ENCODE measurements at places on chromosomes 2 and 18.

DNA sequence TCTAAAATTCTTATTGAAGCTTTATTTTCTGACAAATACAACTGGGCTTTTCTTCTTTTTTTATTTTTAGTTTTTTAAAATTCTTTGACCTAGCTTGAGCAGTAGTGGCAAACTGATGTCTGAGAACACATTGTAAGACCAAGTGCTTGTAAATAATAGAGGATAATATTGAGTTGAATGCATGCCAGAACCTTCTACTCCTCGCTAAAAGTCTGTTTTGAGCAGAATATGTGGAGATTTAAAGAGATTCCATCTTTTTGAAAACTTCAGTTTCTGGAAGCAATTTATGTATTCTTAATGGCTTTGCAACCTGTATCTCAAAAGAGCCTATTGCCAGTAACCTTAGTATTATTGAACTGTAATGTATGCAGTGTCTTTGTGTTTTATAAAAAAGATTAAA, 148.3 kb downstream of the KCNJ3 start:
- no peak for DNase-seq

DNA sequence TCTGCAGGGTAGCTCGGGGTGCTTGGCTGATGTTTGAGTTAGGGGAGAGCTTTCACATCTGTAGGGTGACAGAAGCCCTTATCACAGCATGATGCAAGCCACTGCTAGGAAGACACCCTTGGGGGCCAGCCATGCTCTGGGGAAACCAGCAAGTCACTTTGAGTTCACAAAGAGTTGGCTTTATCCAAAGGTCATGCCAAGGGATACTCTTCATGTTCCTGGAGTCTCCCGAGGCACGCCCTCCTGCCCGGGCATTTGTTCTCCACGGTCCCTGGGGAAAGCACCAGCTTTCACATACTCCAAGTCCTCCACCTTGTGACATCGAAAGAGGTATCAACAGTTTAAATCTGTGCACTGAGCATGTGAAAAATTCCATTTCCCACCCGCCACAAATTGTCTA, 227.7 kb downstream of the VAPA start:
- DNase-seq, result no peak

- DNase-seq, result no peak
Measured at GRCh38 chr2:168183308-168183997, 63.9 kb downstream of the STK39 start.

DNA sequence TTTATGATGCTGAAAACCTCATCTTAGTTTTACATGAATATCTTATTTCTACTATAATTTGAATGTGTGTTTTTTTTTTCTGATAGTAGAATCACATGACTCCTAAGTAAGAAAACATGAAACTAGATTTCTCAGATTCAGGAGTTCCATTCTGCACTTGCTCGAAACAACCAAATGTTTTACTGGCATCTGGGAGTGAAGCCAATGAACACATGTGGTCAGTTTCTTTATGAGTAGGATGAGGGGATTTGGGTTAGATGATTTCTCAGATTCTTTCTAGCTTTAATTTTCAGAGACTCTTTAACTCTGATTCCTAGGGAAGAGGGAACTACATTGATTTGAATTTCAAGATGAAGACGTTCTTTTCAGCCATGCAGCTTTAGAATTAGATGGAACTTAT, 225.0 kb upstream of the NT5C1B start:
- no peak for DNase-seq

DNA sequence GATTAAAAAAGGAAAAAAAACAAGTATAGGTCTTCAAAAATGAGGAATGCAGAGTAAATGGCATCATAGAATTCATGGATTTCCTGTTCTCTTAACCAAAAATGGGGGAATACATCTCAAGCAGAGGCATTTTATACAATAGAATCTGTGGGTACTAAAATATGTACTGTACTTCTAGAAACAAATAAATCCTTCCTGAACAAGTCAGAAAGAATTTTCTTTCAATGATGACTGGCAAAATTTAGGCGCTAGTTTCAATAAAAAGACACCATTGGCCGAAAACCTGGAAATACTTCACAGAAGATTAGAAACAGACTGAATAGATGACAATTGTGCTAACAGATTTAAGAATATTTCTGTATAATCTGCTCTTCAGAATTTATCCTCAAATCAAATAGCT, 15.1 kb downstream of the TRAK2 start:
- DNase-seq, result no peak

DNA sequence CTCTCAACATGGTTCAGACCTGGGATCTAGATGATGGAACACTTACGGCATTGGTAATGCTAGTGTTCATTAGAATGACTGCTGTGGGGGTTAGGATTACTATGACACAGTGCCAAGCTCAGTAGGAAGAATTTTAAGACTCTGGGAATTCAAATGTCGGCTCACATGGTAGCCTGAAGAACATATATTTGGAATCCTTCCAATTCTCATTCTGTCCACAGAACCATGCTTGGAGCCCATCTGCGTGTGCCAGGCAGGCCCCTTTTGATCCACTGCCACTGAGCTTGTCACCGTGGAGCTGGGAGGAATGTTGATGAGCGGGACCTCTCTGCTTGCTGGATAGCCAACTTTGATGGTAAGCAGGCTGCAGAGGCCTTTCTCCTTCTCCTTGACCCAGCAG, 322.0 kb upstream of the SOX11 start:
- no peak for DNase-seq

DNA sequence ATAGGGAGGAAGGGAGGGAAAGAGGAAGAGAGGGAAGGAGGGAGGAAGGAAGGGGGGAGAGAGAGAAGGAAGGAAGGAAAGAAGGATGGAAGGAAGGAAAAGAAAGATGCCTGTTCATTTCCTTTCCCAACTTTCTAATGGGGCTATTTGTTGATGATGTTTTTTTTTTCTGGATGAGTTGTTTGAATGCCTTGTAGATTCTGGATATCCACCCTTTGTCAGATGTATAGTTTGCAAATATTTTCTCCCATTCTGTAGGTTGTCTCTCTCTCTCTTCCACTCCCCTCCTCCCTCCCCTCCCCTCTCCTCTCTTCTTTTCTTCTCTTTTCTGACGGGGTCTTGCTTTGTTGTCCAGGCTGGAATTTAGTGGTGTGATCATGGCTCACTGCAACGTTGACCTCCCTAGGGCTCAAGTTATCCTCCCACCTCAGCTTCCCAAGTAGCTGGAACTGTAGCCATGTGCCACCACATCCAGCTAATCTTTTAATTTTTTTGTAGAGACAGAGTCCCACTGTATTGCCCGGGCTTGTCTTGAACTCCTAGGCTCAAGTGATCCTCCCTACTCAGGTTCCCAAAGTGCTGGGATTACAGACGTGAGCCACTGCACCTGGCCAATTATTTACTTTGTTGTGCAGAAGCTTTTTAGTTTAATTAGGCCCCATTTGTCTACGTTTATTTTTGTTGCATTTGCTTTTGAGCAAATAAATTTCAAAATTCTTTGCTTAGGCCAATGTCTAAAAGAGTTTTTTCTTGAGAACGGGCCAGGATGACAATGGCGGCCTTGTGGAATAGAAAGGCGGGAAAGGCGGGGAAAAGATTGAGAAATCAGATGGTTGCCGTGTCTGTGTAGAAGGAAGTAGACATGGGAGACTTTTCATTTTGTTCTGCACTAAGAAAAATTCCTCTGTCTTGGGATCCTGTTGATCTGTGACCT, 57.3 kb upstream of the FAM117B start:
- no peak for DNase-seq

- DNase-seq, result no peak
Measured at GRCh38 chr2:155310589-155310988, 612.1 kb downstream of the KCNJ3 start.

DNA sequence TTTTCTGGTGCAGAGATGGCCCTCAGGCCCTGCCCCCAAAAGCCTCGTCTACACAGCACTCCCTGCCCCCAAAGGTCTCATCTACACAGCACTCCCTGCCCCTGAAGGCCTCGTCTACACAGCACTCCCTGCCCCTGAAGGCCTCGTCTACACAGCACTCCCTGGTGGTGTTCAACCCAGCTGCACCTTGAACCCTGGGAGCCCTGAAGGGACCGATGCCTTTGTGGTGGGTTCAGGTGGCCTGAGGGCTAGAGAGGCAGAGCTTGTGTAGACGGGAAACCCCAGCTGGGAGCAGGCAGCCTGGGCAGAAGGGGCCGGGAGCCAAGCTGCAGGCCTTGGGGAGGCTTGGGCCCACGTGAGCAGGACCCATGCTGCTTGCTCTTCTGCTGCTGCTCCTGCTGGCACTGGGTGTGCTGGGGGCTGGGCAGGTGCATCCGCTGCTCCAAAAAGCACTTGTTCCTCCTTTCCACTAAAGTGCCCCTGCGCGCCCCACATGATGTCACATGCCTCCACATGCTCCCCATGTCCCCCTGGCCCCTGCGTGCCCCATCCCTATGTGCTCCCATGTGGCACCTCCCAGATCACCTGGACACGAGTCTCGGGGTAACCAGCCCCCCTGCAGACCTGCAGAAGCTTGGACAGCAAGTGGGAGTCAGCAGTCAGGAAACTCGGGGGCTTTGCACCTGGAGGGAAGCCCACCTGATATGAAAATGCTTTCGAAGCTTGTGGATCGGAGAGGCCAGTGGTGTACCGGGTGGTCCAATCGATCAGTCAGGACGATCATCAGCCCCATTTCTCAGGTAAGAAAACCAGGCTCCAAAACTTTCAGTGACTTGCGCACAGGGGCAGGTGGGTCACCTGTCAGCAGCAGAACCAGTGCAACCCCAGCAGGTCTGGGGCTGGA, 94.9 kb upstream of the CTDP1 start:
- no peak for DNase-seq

- no peak for DNase-seq
Measured at GRCh38 chr2:202090530-202090929, 17.5 kb downstream of the KIAA2012 start.

- DNase-seq, result no peak
Measured at GRCh38 chr18:76594966-76595365, 99.9 kb upstream of the ZNF516 start.

- DNase-seq, result no peak
Measured at GRCh38 chr2:114005110-114005783, 115.4 kb downstream of the ACTR3 start.

DNA sequence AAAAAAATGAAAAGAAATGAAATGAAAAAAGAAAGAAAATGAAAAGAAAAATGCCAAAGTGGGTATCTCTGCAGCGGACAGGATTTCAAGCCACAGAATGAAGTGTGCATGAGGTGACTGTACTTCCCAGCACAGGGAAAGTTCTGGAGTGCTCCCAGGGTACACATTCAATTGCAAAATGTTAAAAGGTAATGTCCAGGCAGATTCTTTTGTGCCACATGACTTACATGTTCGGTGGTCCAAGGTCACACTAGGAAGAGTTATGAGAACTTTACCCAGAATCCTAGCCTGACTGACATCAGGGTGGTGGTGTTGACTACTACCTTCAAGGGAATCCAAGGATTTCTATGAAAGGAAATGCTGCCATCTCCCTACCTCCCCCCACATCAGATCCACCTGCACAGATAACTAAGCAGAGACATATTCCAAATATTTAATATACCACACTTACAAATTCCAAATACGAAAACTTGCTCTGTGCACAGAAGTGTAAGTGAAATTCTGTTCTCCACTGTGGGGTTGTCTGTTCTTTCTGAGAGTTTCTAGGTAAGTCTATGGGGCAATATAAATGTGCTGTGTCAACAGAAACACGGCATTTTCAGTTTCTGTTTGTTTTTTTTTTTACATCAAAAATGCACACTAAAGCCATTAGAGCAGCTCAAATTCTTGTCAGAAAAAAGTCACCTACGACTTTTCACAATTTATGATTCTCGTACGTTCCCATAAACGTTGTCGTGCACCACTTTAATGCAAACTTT, 56.6 kb downstream of the CABYR start:
- DNase-seq, result no peak
